ENCODE measurements at places on chromosomes 12 and 14.
A peak's percentile ranks its signal among the peaks of the same experiment; 100 is the strongest.

DNA sequence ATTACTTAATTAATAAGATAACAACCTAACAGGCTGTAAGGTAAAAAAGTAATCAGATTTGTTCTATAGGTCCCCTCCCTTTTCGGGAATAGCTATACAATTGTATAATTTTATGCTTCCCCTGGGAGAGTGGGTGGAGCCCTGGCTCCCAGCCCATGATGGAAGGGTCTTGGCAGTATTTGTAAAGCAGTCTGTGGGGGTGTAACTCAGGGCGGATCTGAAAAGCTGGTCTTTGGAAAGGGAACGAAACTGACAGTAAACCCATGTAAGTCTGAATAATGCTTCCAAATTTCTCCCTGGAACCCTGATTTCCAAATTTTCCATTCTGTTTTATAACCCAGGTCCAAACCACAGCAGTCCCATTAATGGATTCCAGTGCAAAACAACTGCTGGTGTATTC lies 110.4 kb downstream of the DAD1 start:
- DNase-seq = no peak

DNA sequence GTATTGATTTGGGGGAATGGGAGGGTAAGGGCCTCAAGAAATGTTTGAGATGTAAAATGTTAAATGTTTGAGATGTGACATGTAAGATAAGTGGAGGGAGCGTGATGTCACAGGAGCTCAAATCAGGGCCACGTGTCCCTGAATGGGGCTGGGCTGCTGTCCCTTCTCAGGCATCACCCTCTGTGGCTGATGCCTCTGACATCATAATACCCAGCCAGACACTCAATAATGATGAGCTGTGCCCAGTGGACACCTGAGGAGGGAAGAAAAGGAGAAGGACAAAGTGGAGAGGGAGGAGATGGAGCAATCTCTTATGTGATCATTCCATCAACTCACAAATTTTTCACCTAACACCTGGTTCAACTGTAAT lies 120.8 kb downstream of the SAMD4A start:
- DNase-seq = no peak

- DNase-seq = peak; percentile 18
Observed at GRCh38 chr14:50875359-50876070, 3.7 kb downstream of the ABHD12B start.

DNA sequence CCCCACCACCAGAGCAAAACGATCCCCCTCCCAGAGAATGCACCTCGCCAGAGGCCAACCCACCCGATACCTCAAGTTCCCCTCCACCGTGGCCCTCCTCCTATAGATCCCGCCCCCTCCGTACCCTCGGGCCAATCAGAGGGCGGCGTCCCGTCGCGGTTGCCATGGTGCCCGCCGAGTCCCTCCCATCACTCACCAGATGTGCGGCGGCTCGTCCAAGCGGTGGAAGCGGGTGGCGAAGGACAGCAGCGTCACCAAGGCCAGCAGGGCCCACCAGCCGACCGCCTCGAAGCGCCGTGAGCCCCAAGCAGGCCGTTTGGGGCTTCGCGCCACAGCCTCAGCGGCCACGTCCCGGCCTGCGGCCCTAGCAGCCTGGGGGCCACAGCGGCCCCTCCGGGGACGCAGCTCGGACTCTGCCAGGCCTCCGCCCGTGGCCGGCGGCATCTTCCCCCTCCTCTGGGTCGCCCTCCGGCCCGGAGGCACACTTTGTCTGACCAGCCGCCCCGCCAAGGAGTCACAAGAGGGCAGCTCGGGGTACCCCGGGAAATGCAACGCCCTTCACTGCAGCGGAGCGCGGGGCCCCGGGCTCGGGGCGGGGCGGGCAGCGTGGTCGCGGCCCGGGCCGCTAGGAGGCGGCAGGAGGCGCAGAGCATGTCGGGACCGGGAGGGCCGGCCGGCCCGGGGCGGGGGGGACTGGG lies at the start of gene POMT2:
TSS of gene POMT2 (minus strand) at position 646 of the 698 bp plus-strand sequence. CDS start at position 444, 202 bp downstream.
- peak; percentile 90 for DNase-seq

GRCh38 chr14:59464486-59465315 lies 479 bp downstream of the GPR135 start:
- no peak for DNase-seq

GRCh38 chr14:50792634-50793068 lies 38.3 kb downstream of the NIN start:
- no peak for DNase-seq

All from activated T-cell treated with anti-CD3 and anti-CD28 coated beads for 4 hours (primary cell).